ENCODE measurements at places on chromosomes 13 and 19. TPM values are rescaled to one million over a fixed set of nuclear protein-coding genes. Genes with fewer than 3 reads are reported as not detected.

Gene SHFL
- total RNA-seq: 28.9 TPM

Gene SAE1
- 389 TPM for total RNA-seq

Gene CERS1
- total RNA-seq: 8.4 TPM

Gene CGB1
- not detected for total RNA-seq

Gene SYCN
- total RNA-seq: not detected

Gene ZNF181
- total RNA-seq: 17.2 TPM

Gene VRK3
- total RNA-seq: 14.3 TPM

Gene ECSIT
- total RNA-seq: 139 TPM

Gene ZIC5
- 1.8 TPM for total RNA-seq

Gene KCTD15
- 72.5 TPM for total RNA-seq

Gene TPM4
- 1,104 TPM for total RNA-seq

Gene ERICH6B
- not detected for total RNA-seq

Gene EFNB2
- 2.3 TPM for total RNA-seq

Gene DENND1C
- total RNA-seq: not detected

Gene ZNF580
- 8.0 TPM for total RNA-seq

Gene MAMSTR
- total RNA-seq: 0.79 TPM

DNA sequence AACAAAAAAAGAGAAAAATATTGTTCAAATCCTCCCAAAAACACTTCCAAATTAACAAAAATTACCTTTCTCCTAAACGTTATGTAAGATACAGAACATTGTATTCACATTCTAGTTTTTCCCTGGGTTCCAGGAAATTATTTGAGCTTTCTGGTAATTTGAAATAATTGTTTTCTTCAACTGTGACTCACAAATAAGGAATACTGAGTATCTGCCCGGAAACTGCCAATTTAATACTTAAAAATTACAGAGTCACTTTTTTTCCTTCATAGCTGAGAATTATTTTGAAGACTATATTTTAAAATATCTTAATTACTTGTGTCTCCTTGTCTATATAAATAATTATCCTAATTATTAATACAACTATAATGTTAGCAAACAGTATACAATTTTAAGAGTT, 709.0 kb upstream of the ARGLU1 start:
- no peak for DNase-seq

DNA sequence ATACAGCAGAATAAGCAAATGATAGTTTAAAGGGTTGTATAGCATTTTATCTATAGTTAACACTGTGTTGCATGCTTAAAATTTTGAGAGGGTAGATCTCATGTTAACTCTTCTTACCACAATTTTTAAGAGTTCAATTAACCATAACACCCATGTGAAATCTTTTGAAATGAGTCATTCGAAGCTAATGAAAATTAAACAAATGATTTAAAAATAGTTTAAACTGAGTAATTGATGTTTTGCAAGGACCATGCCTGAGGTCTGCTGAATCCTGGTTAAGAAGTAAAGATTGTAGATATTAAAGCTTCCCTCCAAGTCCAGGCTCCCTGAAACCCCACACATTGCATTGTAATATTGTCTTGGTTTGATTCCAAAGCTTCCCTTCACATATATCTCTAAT, 176.7 kb upstream of the RNF113B start:
- DNase-seq: no peak

- DNase-seq: no peak
These were observed 1.3 kb downstream of the ARHGAP45 start for GRCh38 chr19:1068009-1069001.

DNA sequence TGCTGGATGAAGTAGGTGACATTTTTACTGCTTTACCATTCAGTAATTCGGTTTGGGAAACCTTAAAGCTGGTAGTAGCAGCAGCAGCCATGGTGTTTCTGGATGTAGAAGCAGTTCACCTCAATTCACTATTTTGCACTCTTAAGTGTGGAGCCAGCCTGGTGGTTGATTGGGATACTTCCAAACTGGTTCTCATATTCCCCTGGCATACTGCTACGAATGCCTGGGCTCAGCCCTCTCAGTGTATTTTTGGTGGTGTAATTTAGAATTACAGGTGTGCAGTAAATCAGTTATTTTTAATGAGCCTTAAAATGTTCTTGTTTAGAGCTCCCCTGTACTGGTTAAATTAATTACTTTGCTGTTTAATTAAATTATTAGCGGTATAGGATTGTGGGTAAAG, 12.4 kb downstream of the HNRNPM start:
- DNase-seq: no peak

- peak; percentile 8 for DNase-seq
These were observed 16.1 kb downstream of the CARD8 start for GRCh38 chr19:48239582-48240141.

DNA sequence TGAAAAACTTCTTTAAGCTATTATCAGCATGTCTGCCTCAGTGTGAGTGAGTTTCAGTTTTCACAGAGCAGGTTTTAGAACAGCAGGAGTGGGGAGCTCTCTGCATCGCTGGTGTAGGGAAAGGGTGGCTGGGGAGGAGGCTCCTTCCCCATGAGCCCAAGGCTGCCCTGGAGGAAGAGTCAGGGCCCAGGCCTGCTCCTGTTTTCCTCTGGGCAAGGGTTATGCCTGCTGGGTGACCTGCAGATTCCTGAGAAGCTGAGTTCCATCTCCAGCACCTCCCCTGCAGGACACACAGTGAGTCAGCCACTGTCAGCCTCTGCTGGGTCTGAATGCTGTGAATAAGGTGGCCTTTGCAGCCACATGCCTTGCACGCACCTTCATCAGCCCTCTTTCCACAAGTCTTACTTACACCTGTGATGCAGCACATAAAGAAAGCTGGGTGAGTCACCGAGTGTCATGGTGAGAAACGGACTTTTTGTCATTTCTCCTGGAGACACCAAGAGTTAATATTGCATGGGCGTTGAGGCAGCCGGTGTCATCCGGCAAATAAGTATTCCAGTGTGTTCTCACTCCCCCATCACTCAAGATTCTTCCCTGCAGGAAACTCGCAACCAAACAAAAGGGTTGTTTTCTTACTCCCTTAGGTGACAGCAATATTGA, 186.4 kb upstream of the KL start:
- DNase-seq: peak; percentile 14

- no peak for DNase-seq
These were observed 1.8 kb upstream of the TM6SF2 start for GRCh38 chr19:19274716-19275565.

DNA sequence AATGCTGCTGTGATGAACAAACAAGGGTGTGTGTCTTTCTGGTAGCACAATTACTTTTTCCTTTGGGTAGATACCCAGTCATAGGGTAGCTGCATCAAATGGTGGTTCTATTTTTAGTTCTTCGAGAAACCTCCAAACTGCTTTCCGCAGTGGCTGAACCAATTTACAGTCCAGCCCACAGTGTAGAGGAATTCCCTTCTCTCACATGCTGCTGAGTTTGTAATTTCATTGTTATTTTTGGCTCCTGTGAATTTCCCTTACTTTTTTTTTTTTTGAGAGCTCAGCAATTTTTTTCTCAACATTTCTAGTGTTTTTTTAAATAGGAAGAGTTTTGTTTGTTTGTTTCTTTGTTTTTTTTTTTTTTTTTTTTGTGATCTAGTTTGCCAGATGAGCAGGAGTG, 37.5 kb upstream of the ADGRE1 start:
- no peak for DNase-seq

GRCh38 chr19:12884202-12884601, 2.8 kb downstream of the KLF1 start:
- no peak for DNase-seq

- no peak for DNase-seq
These were observed 36.8 kb upstream of the MBNL2 start for GRCh38 chr13:97185291-97185690.

DNA sequence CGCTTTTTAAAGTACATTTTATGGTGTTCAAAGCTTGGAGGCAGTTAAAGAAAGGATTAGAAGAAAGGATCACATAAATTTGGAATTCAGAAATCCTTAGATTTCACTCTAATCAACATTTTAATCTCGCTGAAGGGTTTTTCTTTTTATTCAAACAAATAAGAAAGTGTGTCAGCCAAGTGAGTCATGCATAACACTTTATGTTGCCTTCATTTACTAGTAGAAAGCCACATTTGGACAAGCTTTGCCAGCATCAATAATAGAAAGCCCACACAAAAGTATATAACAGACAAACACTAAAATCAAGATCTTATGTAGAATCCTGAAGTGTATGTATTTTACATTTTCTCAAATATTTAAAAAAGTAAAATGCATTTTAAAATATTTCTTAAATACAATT, 154.9 kb upstream of the TRPC4 start:
- DNase-seq: no peak

- no peak for DNase-seq
These were observed 111.8 kb downstream of the ESD start for GRCh38 chr13:46685006-46685730.

DNA sequence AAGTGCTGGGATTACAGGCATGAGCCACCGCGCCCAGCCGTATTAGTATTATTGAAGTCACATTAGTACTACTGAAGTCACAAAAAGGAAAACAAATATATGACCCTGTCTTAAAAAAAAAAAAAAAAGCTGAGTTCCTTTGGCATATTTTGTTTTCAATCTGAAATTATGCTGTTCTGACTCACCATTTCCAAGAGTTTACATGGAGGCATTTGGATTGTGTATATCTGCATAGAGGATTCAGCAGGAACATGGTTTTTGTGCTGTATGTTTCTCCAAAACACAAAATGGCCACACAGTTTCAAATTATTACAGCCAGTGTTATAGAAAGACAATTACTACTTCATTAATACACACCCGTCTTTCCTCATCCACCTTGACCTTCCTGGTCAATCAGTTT, 103.5 kb upstream of the TSC22D1 start:
- DNase-seq: no peak

GRCh38 chr13:46086985-46087384, 17.8 kb downstream of the CPB2 start:
- no peak for DNase-seq

- DNase-seq: no peak
These were observed 2.7 kb downstream of the ARGLU1 start for GRCh38 chr13:106565127-106565775.

DNA sequence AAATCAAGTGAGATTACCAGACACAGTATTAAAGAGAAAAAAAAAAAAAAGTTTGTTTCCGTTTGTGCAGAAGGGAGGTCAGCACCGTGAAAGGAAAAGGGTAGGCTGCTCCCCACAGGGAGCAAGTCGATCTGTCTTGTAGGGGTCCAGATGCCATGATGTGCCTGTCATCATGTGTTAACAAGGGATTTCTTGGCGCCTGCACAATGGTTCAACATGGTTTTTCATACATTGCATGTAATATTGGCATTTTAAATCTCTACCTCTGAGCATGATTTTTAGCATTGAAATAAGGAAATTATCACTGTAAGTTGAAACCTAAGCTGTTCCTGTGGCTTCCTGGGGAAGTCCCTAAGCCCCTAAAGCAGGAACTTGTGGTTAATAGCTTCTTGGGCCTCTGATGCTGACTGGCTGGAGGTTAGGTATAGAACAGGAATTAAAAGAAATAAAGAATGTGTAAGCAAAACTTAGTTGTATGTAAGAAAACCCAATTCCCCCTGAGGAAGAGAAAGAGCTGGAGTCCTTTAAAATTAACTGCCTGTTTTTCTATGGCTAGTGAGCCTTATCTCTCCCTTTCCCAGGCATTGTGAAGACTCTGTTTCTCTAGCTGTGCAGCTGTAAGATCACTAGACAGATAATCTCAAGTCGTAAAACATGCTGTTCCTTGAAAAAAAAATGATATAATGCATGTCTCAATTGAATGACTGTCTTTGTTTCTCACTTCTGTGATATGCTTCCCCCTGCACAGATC, 7.4 kb upstream of the FCGBP start:
- DNase-seq: no peak

GRCh38 chr19:45424191-45425058, 708 bp upstream of the ERCC1 start:
- peak; percentile 98 for DNase-seq

DNA sequence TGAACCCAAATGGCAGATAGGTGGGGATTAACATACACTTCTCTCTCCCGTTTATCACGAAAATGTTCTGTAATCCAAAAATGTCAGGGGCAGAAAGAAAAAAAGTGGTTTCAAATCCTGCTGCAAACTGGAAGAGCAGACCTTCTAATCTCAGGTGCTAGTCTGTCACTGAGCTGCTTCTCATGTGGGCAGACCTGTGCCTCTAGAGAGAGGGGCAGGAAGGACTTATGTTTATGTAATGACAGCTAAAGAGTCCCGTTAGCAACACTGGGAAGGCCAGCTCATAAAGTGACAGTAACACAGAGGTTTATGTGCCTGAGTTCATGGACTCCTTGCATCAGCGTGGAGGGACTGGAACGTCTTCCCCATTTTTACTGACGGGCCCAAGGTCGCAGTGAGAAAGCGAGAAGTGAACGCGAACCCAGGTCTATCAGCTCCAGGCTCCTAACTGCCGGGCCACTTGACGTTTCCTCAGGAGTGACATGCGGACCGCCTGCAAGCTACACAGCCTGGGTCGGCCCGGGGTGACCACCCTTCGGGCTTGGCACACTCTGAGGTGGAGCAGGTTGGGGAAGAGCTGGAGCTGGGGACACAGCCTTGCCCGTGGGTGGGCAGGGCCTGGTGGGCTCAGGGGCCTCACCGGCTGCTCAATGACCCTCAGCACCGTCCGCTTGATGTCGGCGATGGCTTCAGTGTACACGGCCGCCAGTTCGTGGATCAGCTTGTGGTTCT, 9.6 kb upstream of the RSPH6A start:
- DNase-seq: no peak

DNA sequence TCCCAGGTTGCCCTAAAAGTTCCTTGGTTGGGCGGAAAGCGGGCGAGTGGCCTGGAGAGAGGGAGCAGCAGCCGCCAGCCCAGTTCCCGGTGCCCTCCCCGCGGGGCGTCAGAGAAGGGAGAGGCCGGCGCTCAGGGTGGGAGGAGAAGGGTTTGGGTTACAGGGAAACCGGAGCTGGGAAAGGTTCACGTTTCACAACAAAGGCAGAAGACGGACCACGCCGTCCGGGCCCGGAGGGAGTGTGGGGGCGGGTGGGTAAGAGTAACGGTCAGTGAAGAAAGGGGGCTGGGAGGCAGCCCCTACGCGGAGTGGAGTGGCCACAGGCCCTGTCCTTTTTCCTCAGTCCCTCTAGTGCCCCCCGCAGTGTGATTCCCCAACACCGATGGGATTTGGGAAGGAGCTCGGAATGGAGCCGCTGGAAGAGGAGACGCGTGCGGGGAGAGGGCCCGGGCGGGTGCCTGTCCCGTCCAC, 1.6 kb downstream of the SIX5 start:
- DNase-seq: peak; percentile 92

GRCh38 chr13:59728896-59729545, 434.7 kb downstream of the DIAPH3 start:
- no peak for DNase-seq

DNA sequence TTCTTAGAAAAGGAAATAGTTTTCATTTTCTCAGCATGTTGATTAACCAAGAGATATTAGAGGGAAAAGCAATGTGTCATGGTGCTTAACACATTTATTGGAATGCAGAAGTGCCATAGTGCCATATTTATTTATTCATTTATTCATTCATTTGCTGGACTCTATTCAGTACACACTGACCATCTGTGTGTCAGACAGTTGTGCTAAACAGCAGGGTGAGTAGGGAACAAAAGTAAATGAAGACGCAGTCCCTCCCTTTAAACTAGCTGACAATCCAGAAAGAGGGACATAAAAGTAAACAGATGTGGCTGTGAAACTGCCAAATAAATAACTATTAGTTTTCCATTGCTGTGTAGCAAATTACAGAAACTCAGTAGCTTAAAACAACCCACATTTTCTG, 323.7 kb downstream of the MTUS2 start:
- DNase-seq: no peak

- DNase-seq: peak; percentile 95
These were observed 2.0 kb downstream of the COQ8B start for GRCh38 chr19:40714441-40715299.

GRCh38 chr19:57212109-57212508, 18.7 kb upstream of the AURKC start:
- peak; percentile 9 for DNase-seq

- DNase-seq: no peak
These were observed 7.2 kb downstream of the DOT1L start for GRCh38 chr19:2170987-2171348.

All from MG63 (cell line).